ENCODE measurements at places on chromosomes 2 and 18. TPM values are rescaled to one million over a fixed set of nuclear protein-coding genes. Genes with fewer than 3 reads are reported as not detected.

Gene IL1F10
- not detected for total RNA-seq

Gene UCN
- total RNA-seq: 1.5 TPM

Gene GREB1L
- total RNA-seq: not detected

Gene MERTK
- total RNA-seq: 0.27 TPM

Gene ABCB11
- not detected for total RNA-seq

Gene NEDD4L
- 4.9 TPM for total RNA-seq

Gene DES
- not detected for total RNA-seq

Gene LCT
- total RNA-seq: 0.64 TPM

Gene CEBPZOS
- 38.9 TPM for total RNA-seq

Gene LOXL3
- 1.9 TPM for total RNA-seq

Gene BOLL
- total RNA-seq: not detected

Gene LIMS2
- total RNA-seq: 23.1 TPM

Gene SPP2
- not detected for total RNA-seq

Gene CCDC74B
- total RNA-seq: 0.82 TPM

Gene ANKRD44
- 234 TPM for total RNA-seq

Gene TDRD15
- total RNA-seq: not detected

Gene RAX
- not detected for total RNA-seq

Gene TBC1D8
- 0.73 TPM for total RNA-seq

Gene SP140
- 117 TPM for total RNA-seq

Gene NYAP2
- total RNA-seq: not detected

Gene NPHP1
- total RNA-seq: not detected

Gene SLC35F6
- total RNA-seq: 18.5 TPM

Gene KCNJ13
- not detected for total RNA-seq

Gene LIMS1
- total RNA-seq: 65.4 TPM

Gene KIF5C
- total RNA-seq: 12.5 TPM

Gene SERPINB4
- total RNA-seq: not detected

Gene PDCD1
- total RNA-seq: 8.3 TPM

Gene TSN
- total RNA-seq: 72.2 TPM

Gene XDH
- total RNA-seq: 0.30 TPM

Gene LCLAT1
- total RNA-seq: 22.7 TPM

Gene CD8B
- 0.80 TPM for total RNA-seq

Gene BOK
- not detected for total RNA-seq

Gene IHH
- not detected for total RNA-seq

Gene SERPINB11
- total RNA-seq: not detected

Gene KATNAL2
- 1.0 TPM for total RNA-seq
